Liver (tissue), 10 donors: ENCODE measurements at places on chromosomes 2 and 18. TPM values are rescaled to one million over a fixed set of nuclear protein-coding genes. Genes with fewer than 3 reads are reported as not detected.

DNA sequence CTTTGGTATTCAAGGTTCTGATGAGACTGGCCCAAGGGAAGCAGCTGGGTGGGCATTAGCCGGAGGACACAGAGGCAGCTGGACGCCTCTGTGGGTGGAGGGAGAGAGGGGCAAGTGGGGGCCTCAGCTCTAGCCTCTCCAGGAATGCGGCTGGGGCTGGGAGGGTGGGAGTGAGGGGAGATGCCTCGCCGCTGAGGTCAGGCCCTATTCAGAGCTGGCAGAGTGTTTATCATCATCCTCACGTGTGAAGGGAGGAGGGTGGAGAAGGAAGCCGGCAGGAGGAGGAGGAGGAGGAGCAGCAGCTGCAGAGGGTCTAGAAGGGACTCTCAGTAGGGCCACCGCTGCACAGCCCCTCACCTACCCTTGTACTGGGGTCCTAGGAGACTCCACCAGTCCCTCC, 43.1 kb downstream of the TNS1 start:
- no peak overlapping the region for H3K27ac ChIP-seq
- H3K36me3 ChIP-seq, result no peaks in the 10 kb centered on the region
- H3K27me3 ChIP-seq, result no peaks in the 10 kb centered on the region
- no peak overlapping the region for H3K4me3 ChIP-seq
- no peaks in the 10 kb centered on the region for H3K4me1 ChIP-seq

- H3K4me1 ChIP-seq, result no peaks in the 10 kb centered on the region
- no peak overlapping the region for H3K4me3 ChIP-seq
- no peaks in the 10 kb centered on the region for H3K36me3 ChIP-seq
- DNase-seq, result no peak
These were observed 9.3 kb upstream of the KCNIP3 start for GRCh38 chr2:95287806-95288205.

GRCh38 chr18:58106289-58107070, 62.5 kb downstream of the NEDD4L start:
- no peaks in the 10 kb centered on the region for H3K27me3 ChIP-seq
- H3K4me3 ChIP-seq, result no peak overlapping the region
- no peak overlapping the region for H3K27ac ChIP-seq
- H3K4me1 ChIP-seq, result peaks cover 16% of the 10 kb centered on the region
- DNase-seq, result no peak

PAX8 gene
- total RNA-seq, result 0.17 TPM

NPPC gene
- total RNA-seq, result 0.47 TPM

C1QL2 gene
- not detected for total RNA-seq

ATP6V1B1 gene
- total RNA-seq, result not detected

DNA sequence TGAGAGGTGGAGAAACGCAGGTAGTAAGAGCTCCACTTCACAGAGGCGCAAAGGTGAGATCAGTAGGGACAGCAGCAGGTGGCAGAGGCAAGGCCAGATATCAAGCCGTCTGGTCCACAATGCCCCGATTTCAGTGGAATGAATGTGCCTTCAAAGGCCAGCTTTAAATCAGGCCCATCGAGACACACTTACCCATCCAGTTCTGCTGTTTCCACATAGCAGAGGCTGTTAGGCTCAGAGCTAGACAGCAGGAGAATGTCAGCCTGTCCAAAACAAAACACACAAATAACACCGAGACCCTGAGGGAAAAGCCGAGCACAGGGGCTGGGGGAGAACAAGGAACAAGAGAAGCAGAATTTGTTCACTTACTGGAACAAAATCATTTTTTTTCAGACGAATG, 75.8 kb upstream of the NARS1 start:
- H3K27me3 ChIP-seq, result no peaks in the 10 kb centered on the region
- no peak overlapping the region for H3K4me3 ChIP-seq
- DNase-seq, result no peak
- no peak overlapping the region for H3K27ac ChIP-seq
- H3K4me1 ChIP-seq, result no peaks in the 10 kb centered on the region

GRCh38 chr18:32112826-32113225, 21.2 kb downstream of the RNF138 start:
- H3K4me1 ChIP-seq, result peaks cover 4% of the 10 kb centered on the region
- H3K36me3 ChIP-seq, result peaks cover 2% of the 10 kb centered on the region
- H3K4me3 ChIP-seq, result no peak overlapping the region
- H3K27me3 ChIP-seq, result no peaks in the 10 kb centered on the region
- no peak overlapping the region for H3K27ac ChIP-seq
- no peak for DNase-seq

GRCh38 chr2:214987261-214987660, 151.2 kb downstream of the ABCA12 start:
- no peaks in the 10 kb centered on the region for H3K36me3 ChIP-seq
- H3K4me1 ChIP-seq, result no peaks in the 10 kb centered on the region
- DNase-seq, result no peak
- H3K27ac ChIP-seq, result no peak overlapping the region
- H3K4me3 ChIP-seq, result no peak overlapping the region
- H3K27me3 ChIP-seq, result no peaks in the 10 kb centered on the region

GRCh38 chr2:72778410-72778809, 47.4 kb downstream of the EXOC6B start:
- no peaks in the 10 kb centered on the region for H3K36me3 ChIP-seq
- no peak overlapping the region for H3K27ac ChIP-seq
- DNase-seq, result no peak
- H3K4me1 ChIP-seq, result no peaks in the 10 kb centered on the region
- no peak overlapping the region for H3K4me3 ChIP-seq

- peaks cover 7% of the 10 kb centered on the region for H3K36me3 ChIP-seq
- DNase-seq, result no peak
- H3K4me3 ChIP-seq, result no peak overlapping the region
- no peak overlapping the region for H3K27ac ChIP-seq
These were observed 233.7 kb downstream of the HDAC4 start for GRCh38 chr2:239167011-239167673.

OSBPL1A gene
- total RNA-seq, result 6.6 TPM

DNA sequence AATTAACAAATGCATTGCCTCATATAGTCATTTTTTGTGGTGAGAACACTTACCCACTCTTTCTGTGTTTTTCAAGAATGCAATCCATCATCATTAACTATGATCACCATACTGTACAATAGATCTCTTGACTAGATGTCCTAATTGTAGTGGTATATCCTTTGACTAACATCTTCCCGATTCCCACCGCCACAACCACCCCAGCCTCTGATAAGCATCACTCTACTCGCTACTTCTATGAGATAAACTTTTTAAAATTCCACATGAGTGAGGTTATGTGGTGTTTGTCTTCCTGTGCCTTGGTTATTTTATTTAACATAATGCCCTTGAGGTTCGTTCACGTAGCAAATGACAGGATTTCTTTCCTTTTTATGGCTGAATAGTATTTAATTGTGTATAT, 6.6 kb downstream of the VWA3B start:
- no peaks in the 10 kb centered on the region for H3K36me3 ChIP-seq
- no peaks in the 10 kb centered on the region for H3K4me1 ChIP-seq
- no peak overlapping the region for H3K27ac ChIP-seq

DNA sequence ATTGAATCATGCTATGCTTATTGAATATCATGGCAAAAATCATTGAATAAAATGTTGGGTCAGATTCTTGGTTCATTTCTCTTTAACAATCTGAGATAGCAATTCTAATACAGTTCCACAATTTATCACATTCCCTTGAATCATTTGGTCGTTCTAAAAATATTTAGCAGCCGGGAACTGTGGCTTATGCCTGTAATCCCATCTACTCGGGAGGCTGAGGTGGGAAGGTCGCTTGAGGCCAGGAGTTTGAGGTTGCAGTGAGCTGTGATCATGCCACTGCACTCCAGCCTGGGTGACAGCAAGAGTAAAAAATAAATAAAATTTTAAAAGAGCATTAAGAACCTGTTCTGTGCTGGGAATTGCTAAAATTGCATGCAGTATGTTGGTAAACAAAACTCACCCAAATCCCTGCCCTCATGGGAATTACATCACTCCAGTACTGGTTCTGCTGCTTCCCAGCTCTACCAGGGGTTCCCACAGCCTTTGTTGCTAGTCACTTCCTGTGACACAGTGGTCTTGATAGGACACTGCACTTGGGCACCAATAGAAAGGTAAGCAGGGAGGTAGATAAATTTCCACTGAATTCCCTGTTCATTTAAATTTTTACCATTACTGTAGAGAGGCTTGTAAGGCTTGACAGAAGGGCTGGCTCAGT, 200.4 kb downstream of the CTNNA2 start:
- DNase-seq, result no peak
- no peaks in the 10 kb centered on the region for H3K4me1 ChIP-seq
- H3K36me3 ChIP-seq, result no peaks in the 10 kb centered on the region
- no peak overlapping the region for H3K27ac ChIP-seq
- H3K4me3 ChIP-seq, result no peak overlapping the region
- H3K27me3 ChIP-seq, result no peaks in the 10 kb centered on the region

- H3K4me1 ChIP-seq, result no peaks in the 10 kb centered on the region
- H3K27ac ChIP-seq, result no peak overlapping the region
- no peak for DNase-seq
- no peak overlapping the region for H3K4me3 ChIP-seq
- no peaks in the 10 kb centered on the region for H3K36me3 ChIP-seq
- no peaks in the 10 kb centered on the region for H3K27me3 ChIP-seq
These were observed 80.7 kb downstream of the SLC39A10 start for GRCh38 chr2:195737511-195738325.

HMSD gene
- total RNA-seq, result 0.28 TPM

- H3K4me3 ChIP-seq, result no peak overlapping the region
- no peaks in the 10 kb centered on the region for H3K27me3 ChIP-seq
- no peaks in the 10 kb centered on the region for H3K4me1 ChIP-seq
- no peak for DNase-seq
- no peaks in the 10 kb centered on the region for H3K36me3 ChIP-seq
These were observed 48.9 kb upstream of the BCL11A start for GRCh38 chr2:60602388-60602787.

DNA sequence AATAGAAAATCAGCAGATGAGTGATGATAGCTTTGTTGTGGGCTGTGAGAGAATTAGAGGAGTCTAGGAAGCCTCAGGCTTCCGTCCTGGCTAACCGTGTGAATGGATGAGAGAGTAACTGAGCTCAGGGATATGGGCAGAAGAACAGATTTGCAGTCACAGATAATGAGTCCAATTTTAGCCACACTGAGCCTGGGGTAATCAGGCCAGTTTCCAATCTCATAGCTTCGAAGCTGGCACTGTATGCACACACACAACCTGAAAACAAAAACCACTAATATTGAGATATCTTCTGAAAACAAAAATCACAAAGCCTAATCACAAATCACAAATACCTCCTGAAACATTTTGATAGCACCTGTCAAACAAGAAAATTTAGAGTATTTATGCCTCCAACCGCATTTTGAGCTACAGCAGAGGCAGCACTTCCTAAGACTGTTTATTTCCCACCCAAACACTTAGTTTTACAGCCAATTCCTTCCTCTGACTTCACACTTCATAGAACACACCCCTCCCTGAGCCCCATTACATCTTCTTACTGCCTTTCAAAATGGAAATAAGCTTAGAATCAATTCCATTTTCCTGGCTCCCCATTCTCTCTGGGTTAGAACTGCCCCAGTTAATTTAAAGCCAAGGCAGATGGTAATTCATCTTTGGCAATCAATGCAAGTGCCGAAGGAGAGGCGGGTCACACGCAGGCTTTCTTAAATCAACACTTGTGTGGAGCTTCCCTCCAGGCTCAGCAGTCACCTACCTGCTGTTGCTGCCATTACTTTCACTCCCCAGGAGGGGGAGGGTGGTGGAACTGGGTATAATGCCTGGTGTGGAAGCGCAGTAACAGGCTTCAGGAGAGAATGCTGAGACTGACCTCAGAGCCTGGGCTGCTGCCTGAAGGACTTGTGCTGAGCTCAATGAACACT, 18.9 kb downstream of the TTR start:
- no peaks in the 10 kb centered on the region for H3K27me3 ChIP-seq
- DNase-seq, result no peak
- H3K36me3 ChIP-seq, result no peaks in the 10 kb centered on the region
- peaks cover 9% of the 10 kb centered on the region for H3K4me1 ChIP-seq

- H3K27me3 ChIP-seq, result no peaks in the 10 kb centered on the region
- DNase-seq, result no peak
- no peak overlapping the region for H3K4me3 ChIP-seq
- H3K4me1 ChIP-seq, result peaks cover 11% of the 10 kb centered on the region
These were observed 82.8 kb upstream of the DSEL start for GRCh38 chr18:67599277-67599676.

- no peaks in the 10 kb centered on the region for H3K36me3 ChIP-seq
- H3K4me3 ChIP-seq, result no peak overlapping the region
- no peaks in the 10 kb centered on the region for H3K27me3 ChIP-seq
- no peak for DNase-seq
- no peak overlapping the region for H3K27ac ChIP-seq
These were observed 64.9 kb upstream of the PSMD14 start for GRCh38 chr2:161243312-161243711.

- H3K4me1 ChIP-seq, result no peaks in the 10 kb centered on the region
- no peak overlapping the region for H3K27ac ChIP-seq
- H3K4me3 ChIP-seq, result no peak overlapping the region
- DNase-seq, result no peak
These were observed 49.8 kb upstream of the THOC1 start for GRCh38 chr18:317618-318017.

DNA sequence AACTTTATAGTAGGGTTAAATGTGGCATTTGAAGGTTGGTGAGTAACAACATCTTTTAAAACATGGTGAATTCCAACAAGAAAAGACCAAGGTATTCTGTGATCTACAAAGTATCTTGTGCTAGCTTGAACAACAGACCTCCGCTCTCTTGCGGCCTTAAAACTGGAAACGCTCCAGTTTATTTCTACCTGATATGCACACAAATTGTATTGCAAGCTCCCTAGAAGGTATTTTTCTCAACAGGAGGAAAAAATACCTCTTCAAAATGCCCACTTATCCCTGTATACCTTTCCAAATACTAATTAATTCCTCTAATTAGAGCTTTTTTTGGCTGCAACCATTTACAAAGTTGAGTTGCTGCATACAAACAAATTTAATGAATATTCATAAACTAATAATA, 69.5 kb downstream of the KCNH7 start:
- H3K27ac ChIP-seq, result no peak overlapping the region
- H3K4me1 ChIP-seq, result no peaks in the 10 kb centered on the region
- DNase-seq, result no peak
- no peaks in the 10 kb centered on the region for H3K27me3 ChIP-seq
- no peaks in the 10 kb centered on the region for H3K36me3 ChIP-seq
- no peak overlapping the region for H3K4me3 ChIP-seq

DNA sequence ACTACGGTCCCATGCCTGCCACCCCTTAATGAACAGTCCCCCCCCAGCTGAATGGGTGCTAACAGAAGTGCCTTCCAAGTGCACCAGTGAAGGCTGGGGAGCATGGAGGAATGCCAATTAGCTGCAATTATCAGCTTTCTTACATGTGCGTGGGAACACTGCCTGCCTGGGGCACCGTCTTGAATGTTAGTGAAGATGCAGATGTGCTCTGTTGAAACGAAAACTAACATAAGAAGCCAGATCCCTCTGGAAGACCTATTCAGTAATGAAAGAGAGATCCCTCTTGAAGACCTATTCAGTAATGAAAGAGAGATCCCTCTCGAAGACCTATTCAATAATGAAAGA, 154.5 kb downstream of the CLIP4 start:
- no peaks in the 10 kb centered on the region for H3K36me3 ChIP-seq
- DNase-seq, result no peak
- no peaks in the 10 kb centered on the region for H3K4me1 ChIP-seq
- H3K27ac ChIP-seq, result no peak overlapping the region
- no peak overlapping the region for H3K4me3 ChIP-seq
- H3K27me3 ChIP-seq, result no peaks in the 10 kb centered on the region

- H3K4me1 ChIP-seq, result no peaks in the 10 kb centered on the region
- DNase-seq, result no peak
- H3K4me3 ChIP-seq, result no peak overlapping the region
- no peaks in the 10 kb centered on the region for H3K27me3 ChIP-seq
These were observed 33.1 kb upstream of the STON1 start for GRCh38 chr2:48496849-48497248.
